ENCODE measurements at places on chromosomes 11 and 22.
A peak's percentile ranks its signal among the peaks of the same experiment; 100 is the strongest.

- DNase-seq = peak; percentile 47
These were observed 144.3 kb upstream of the ANO3 start for GRCh38 chr11:26187639-26188038.

DNA sequence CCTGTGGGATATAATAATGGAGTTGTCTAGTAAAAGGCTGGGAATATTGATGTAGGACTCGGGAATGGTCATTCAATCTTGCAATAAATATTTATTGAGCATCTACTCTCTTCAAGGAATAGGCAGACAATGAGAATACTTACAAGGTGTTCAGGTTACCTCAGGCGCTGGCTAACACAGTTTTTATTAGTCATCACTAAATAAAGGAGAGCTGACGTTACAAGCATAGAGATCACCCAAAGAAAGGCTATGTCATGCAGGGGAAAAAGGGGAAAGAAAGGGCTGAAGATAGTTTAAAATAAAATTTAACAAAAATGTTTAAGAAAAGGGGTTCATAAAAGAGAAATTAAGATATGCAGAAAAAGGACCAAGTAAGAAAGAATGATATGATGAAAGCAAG lies 15.8 kb upstream of the CTSC start:
- DNase-seq = no peak

GRCh38 chr11:44952500-44953260 lies 2.0 kb upstream of the TP53I11 start:
- no peak for DNase-seq

GRCh38 chr22:46504584-46504983 lies 32.8 kb downstream of the CELSR1 start:
- DNase-seq = no peak

DNA sequence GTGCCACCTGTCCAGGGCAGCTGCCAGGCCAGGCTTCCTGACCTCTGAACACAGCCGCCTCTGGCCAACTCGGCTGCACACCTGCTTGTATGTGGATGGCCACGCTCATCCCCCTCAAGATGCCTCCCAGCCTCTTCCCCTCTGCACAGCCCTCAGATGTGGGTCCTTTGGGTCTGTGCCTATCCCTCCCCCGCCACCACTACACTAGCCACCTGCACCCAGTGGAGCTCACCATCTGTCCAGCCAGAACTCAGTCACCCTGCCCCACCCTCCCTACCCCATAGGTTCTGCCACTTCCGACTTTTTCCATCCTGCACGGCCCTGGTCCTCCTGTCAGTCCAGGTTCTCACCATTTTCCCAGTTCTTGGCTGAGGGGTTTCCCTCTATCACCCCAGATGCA lies 44.6 kb downstream of the PHF21B start:
- no peak for DNase-seq
